Suppressor macrophage treated with lipopolysaccharide for 4 hours (primary cell): ENCODE measurements at places on chromosomes 1 and 21.

GRCh38 chr1:16165073-16165364 is 9.2 kb upstream of the EPHA2 start:
- DNase-seq = no peak

DNA sequence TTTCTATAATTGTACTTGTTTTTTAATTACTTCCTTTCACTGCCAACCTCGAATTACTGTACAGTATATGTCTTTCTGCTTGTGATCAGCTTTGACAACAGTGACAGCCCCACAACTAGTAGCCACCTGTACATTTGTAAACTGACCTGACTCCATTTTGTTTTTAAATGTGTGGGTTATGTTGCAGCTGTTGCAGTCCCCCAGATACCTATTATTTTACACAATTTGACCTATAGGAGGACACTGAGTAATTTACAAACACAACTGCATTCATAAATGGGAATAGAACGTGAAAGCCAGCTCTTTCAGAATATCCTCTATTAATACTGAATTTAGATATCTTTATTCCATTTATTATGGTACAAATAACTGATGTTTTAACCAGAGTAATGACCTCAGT is 2.5 kb upstream of the VAMP3 start:
- no peak for DNase-seq

- no peak for DNase-seq
These were observed at the start of gene LEFTY1 for GRCh38 chr1:225888898-225889601. LEFTY1 (minus strand) TSS chr1:225889146; CDS start chr1:225889066, 80 bp downstream.

- no peak for DNase-seq
These were observed 25.1 kb downstream of the TMEM201 start for GRCh38 chr1:9613625-9614299.

- DNase-seq = no peak
These were observed 34.7 kb downstream of the CRB1 start for GRCh38 chr1:197302775-197303174.

- DNase-seq = no peak
These were observed 3.1 kb downstream of the VPS26C start for GRCh38 chr21:37263827-37264600.

GRCh38 chr1:6367381-6368012 is 26.1 kb downstream of the ACOT7 start:
- DNase-seq = no peak

DNA sequence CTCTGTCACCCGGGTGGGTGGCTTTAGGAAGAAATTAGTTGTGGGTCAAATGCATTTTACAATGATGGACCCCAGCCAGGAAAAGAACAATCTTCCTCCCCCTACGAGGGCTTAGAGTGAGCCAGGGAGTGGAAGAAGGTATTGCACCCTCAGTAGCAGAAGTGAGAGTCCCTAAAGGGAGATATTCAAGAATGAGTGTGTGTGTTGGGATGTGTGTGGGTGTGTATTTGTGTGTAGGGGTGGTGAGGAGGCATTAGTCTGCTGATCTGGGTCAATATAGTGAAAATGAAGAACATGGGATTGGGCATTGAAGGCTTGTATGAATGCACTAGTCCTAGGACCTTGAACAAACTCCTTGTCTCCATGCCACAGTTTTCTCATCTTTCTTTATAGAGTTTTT is 85.2 kb upstream of the RUNX1 start:
- peak; percentile 40 for DNase-seq

DNA sequence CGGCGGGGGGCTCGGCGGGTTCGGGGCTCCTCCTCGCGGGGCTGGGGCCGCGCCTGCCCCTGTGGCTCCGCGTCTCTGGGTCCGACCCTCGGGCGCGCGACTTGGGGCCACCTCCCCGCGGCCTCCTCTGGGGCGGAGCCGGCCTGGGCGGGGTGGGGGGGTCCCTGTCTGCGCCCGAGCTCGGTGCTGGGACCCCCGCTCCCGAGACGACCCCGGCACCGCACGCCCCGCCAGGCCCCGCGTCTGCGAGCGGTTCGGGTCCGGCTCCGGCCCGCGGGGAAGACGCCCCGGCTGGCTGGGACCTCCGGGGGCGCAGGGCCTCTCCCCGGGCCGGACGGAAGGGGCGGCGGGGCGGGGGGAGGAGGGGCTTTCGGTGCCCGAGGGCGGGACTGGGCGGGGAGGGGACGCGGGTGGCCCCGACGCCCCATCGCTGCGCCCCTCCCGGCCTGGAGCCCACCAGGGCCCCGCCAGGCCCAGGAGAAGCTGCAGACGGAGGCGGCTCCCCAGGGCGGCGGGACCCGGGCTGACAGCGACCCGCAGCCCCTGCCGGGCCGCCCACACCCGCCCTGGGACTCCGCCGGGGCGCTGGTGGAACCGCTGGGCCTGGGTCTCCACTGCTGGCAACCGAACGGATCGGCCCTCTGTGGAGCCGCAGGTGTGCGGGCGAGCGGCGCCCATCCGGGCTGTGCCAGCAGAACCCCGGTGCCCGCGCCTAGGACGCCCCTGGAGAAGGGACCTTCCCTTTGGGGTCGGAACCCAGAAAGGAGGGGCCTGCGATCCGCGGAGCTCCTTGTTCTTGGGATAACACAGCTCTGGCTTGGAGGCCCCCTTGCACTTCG is 610 bp downstream of the COL6A2 start:
- no peak for DNase-seq

DNA sequence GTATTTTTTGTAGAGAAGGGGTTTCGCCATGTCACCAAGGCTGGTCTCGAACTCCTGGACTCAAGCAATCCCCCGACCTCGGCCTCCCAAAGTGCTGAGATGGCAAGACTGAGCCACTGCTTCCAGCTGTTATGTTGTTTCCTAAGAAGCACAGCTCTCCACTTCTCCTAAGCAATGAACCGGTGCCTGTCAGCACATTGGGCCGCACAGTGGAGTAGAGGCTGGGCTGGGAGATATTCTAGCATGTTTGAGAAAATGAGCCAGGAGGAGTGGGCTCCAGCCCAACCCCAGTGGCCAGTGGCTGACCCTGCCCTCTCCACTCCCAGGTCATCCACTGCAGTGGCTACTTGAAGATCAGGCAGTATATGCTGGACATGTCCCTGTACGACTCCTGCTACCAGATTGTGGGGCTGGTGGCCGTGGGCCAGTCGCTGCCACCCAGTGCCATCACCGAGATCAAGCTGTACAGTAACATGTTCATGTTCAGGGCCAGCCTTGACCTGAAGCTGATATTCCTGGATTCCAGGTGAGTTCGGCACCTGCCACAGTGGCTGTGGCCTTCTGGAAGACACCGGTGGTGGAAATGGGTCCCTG is 27.0 kb downstream of the SIM2 start:
- no peak for DNase-seq

DNA sequence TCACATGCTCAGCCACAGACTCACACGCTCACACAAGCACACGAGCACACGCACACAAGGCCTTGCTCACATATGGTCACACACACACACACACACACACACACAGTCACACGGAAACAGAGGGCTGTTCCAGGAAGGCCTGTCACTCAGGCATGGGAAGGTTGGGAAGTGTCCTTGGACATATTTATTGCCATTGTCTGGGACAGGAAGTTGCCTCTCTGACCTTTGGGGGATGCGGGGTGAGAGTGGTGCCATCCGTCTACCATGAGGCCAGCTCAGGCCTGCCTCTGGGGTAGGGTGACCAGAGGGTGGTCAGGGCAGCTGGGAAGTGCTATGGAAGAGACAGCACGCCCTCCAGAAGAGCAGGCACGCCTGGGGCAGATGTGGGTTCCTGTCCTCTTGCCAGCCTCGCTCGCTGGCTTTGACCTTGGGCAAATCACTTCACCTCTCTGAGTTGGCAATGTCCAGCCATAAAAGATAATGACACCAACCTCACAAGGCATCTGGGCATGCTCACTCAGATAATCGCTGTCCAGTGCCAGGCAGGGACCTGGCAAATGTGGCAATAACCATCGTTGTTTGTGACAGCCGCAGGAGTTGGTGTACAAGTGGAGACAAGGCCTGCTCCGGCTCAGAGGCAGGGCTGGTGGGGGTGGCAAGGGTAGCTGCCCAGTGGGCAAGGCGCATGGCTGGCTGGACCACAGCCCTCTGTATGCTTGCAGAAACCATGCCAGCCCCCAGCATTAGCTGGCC is 8.0 kb upstream of the GUCA2A start:
- no peak for DNase-seq

DNA sequence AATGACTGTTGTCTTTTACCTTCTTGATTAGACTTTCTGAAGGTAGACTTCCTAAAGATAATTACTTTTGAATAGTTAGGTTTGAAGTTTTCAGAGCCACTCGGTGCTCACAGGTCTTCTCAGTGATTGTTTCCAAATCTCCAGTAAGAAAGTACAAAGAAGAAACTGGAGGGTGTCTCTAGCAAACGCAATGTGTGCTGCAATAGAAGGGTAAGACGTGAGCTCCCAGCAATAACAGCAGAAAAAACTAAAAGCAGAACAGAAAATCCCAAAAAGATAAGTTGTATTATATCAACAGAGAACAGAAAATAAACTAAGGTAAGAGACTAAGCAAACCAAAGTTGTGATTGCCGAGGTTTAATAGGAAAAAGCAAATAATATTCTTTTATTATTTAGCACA is 1.8 kb downstream of the CTTNBP2NL start:
- DNase-seq = peak; percentile 53

- no peak for DNase-seq
These were observed 64.4 kb downstream of the AGPAT3 start for GRCh38 chr21:43929217-43929971.

GRCh38 chr1:19559641-19560040 is 74.3 kb upstream of the CAPZB start:
- no peak for DNase-seq

GRCh38 chr1:221768444-221769066 is 26.7 kb upstream of the DUSP10 start:
- DNase-seq = peak; percentile 31

DNA sequence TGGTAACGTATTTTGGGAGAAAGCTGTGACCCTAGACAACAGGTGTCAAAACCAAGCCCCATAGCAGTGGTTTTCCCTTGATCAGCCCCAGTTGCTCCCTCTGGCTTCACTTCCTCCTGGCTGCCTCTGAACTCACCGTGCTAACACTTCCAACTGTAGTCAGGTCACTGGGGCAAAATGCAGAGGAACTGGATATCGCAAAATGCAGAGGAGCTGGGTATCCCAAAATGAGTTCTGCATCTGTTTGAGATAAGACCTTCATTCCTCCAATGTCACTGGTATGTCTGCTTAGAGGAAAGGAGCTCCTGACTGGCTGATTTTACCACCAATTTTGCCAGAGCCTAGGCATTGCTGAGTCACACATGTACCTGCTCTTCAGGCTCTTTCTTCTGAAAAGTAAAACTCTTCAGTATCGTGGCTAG is 19.6 kb upstream of the TACSTD2 start:
- no peak for DNase-seq

GRCh38 chr1:8107897-8108296 is 81.8 kb upstream of the ERRFI1 start:
- DNase-seq = no peak

DNA sequence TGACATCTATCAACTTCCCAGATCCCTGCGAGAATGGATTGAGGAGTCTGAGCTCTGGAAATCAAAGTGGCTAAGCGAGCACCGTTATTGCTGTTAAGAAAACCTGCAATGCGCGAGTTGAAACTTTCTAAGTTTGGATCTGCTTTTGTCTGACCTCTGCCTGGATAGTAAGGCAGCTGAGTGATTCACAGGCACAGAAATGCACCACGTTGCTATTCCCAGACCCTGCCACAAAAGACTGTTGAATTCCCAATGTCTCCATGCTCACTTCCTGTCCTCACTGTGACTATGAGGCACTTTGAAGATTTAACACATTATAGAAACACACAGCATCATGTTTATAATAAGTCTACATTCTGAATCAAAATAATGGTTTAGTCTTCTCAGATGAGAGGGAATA is 27.1 kb upstream of the CNIH3 start:
- DNase-seq = no peak

GRCh38 chr1:175563236-175563895 is 180.0 kb downstream of the TNR start:
- no peak for DNase-seq

GRCh38 chr1:218165701-218166114 is 119.4 kb upstream of the RRP15 start:
- DNase-seq = no peak

- DNase-seq = no peak
These were observed 4.9 kb downstream of the RCAN1 start for GRCh38 chr21:34609933-34610549.

- no peak for DNase-seq
These were observed 108.2 kb downstream of the MRPS6 start for GRCh38 chr21:34181431-34182039.

- DNase-seq = no peak
These were observed 728.7 kb downstream of the LTN1 start for GRCh38 chr21:28263974-28264373.

DNA sequence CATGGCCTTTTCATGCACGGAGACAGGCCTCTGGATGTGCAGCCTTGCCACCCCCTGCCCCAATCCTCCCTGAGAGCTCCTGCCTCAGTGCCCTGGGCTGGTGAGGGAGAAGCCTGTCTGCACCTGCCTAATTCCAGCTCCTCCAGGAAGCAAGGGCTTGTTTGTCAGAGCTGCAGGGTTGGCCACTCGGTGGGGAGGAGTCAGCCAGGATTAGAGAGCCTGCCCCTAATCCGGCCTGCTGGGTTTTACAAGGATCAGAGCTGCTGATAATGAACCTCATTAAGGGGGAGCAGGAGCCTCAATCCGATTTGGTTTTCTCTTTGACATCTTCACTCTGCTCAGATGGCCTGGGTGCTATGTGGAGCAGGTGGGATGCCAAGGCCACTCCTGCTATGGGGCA is 31.9 kb upstream of the LHX4 start:
- no peak for DNase-seq

- DNase-seq = peak; percentile 74
These were observed 5.7 kb downstream of the MRTO4 start for GRCh38 chr1:19257178-19257914.

DNA sequence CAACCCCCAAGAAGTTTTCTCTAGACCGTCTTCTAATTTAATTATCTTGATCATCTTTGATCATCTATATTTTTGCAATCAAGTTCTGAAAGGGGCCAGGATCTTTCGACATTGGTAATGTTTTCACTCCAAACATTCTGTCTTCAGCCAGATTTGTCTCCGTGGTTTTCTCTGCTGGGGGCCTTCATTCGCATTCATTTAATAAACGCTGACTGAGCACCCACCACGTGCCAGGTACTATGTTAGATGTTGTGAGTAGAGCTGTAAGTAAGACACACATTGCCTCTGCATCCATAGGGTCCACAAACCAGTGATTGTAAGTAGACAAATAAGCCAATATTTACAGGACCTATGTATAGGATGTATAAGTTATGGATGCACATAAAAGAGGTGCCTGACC is 134.5 kb upstream of the MROH9 start:
- DNase-seq = no peak

DNA sequence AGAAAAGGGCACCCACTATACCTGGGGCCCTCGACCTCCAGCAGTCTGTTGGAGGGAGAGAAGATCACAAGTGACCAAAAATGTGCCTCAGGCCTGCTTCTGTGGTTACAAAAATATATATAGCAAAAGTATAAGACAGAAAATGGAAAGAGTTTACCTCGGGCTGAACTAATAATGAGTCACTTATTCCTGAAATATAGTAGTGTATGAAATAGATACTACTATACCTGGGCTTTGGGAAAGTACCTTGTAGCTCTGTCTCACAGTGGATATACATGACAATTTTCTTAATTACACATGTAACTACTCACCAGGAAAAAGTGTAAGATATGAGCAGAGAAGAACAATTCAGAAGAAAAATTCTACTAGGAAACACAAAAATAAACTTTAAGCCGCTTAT is 7.3 kb upstream of the APCS start:
- DNase-seq = no peak
